ENCODE measurements at places on chromosomes 16 and 17. TPM values are rescaled to one million over a fixed set of nuclear protein-coding genes. Genes with fewer than 3 reads are reported as not detected.

Gene PRCD
- 0.75 TPM for total RNA-seq

Gene TBC1D3K
- not detected for total RNA-seq

Gene TVP23C
- total RNA-seq, result 8.8 TPM

Gene BIRC5
- 73.2 TPM for total RNA-seq

Gene HCRT
- not detected for total RNA-seq

Gene KRTAP2-3
- total RNA-seq, result not detected

Gene ANKRD40CL
- total RNA-seq, result not detected

Gene RNF167
- total RNA-seq, result 23.4 TPM

Gene CMTM2
- 0.50 TPM for total RNA-seq

Gene KRTAP1-5
- total RNA-seq, result not detected

Gene FOXN1
- not detected for total RNA-seq

Gene FBXO39
- 0.67 TPM for total RNA-seq

Gene CDC27
- total RNA-seq, result 148 TPM

Gene MAP2K6
- 2.0 TPM for total RNA-seq

Gene ECI1
- 36.8 TPM for total RNA-seq

Gene UNC45B
- not detected for total RNA-seq

Gene KRT39
- total RNA-seq, result not detected

Gene AXIN2
- total RNA-seq, result 3.5 TPM

Gene ATP2C2
- total RNA-seq, result 0.17 TPM

Gene RCVRN
- total RNA-seq, result not detected

Gene TEKT1
- total RNA-seq, result not detected

Gene KRT33B
- total RNA-seq, result not detected

Gene MRC2
- 81.1 TPM for total RNA-seq

Gene CPPED1
- total RNA-seq, result 26.6 TPM

Gene CENPV
- 15.2 TPM for total RNA-seq

Gene SLC6A2
- not detected for total RNA-seq

Gene ENPP7
- total RNA-seq, result 1.7 TPM

Gene KRTAP1-1
- total RNA-seq, result not detected

Gene USP43
- total RNA-seq, result 0.42 TPM

Gene PAFAH1B1
- 41.0 TPM for total RNA-seq

Gene CLDN7
- 3.0 TPM for total RNA-seq

Gene TSPAN10
- total RNA-seq, result 0.17 TPM

Gene CLEC18B
- 1.3 TPM for total RNA-seq

Gene KATNIP
- 6.4 TPM for total RNA-seq

Gene TOX3
- 2.1 TPM for total RNA-seq

Gene KCNG4
- not detected for total RNA-seq

Gene KRTAP4-1
- not detected for total RNA-seq

Gene CCDC40
- total RNA-seq, result 0.93 TPM

Gene CD300LB
- 0.08 TPM for total RNA-seq

Gene SBK1
- total RNA-seq, result 0.08 TPM

Gene KRT13
- not detected for total RNA-seq

Gene RNF222
- not detected for total RNA-seq

Gene ZNF629
- total RNA-seq, result 4.2 TPM

Gene CRAMP1
- total RNA-seq, result 6.4 TPM

Gene MVP
- 78.4 TPM for total RNA-seq

Gene DNAI2
- not detected for total RNA-seq

Gene OMG
- total RNA-seq, result 0.05 TPM

Gene ABCA8
- 11.4 TPM for total RNA-seq

Gene C17orf78
- not detected for total RNA-seq

Gene CHRNE
- 0.84 TPM for total RNA-seq

Gene NPIPB13
- 1.3 TPM for total RNA-seq

Gene PVALEF
- not detected for total RNA-seq

Gene TEKT5
- 0.92 TPM for total RNA-seq

Gene GAS7
- 6.1 TPM for total RNA-seq

Gene IRX5
- not detected for total RNA-seq

Gene BRIP1
- total RNA-seq, result 1.5 TPM

Gene KIF18B
- total RNA-seq, result 11.9 TPM
